Stimulated activated CD4-positive, alpha-beta T cell treated with anti-CD3 and anti-CD28 coated beads, Interleukin-1b, Interleukin-23, amount 100 ng/mL, for 48 hours (primary cell): ENCODE measurements at places on chromosomes 2 and 18.

DNA sequence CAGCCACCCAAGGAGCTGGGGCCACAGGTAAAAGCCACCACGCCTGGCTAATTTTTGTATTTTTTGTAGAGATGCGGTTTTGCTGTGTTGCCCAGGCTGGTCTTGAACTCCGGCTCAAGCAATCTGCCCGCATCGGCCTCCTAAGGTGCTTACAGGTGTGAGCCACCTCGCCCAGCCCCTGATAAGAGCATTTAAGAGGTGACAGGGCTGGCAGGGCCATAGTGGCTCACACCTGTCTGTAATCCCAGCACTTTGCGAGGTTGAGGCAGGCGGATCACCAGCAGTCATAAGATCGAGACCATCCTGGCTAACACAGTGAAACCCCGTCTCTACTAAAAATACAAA, 9.0 kb upstream of the CNNM3 start:
- no peak for DNase-seq

DNA sequence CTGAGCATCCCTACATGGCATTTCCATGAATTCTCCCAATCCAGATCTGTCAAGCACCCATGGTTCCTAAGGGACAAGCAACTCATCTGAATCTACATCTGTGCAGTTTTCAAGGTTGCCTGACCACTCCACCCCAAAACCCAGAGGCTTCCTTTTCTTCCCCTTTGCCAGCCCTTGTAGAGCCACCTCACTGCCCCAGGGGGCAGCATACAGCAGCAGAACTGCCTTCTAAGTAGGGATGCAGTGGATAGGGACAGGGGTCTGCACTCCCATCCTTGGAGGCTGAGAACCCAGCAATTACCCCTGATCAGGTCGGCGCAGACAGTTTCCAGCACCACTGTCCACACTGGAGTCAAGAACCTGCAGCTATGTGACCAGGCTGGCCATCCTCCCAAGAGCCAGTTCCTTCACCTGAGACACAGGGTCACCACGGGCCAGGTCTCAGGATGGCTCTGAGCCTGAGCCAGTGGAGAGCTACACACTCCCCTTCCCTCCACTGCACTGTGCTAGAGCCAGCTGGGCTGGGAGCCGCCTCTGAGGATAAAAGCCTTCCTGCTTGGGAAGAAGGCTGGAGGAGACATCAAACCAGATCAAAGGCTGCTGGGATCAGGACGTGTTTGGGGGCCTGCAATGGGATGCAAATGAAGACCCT, 283.1 kb downstream of the CELF4 start:
- DNase-seq = no peak

GRCh38 chr2:188720811-188721605, 253.2 kb upstream of the COL3A1 start:
- no peak for DNase-seq

- no peak for DNase-seq
Observed at GRCh38 chr18:76989647-76990190, 142.9 kb downstream of the MBP start.

GRCh38 chr2:187502467-187502866, 51.8 kb downstream of the TFPI start:
- DNase-seq = no peak
